ENCODE measurements at places on chromosomes 6 and 20.

- H3K4me3 ChIP-seq = no peak overlapping the region
- peaks cover 36% of the 10 kb centered on the region for H3K4me1 ChIP-seq
- H3K36me3 ChIP-seq = no peaks in the 10 kb centered on the region
- no peaks in the 10 kb centered on the region for H3K27me3 ChIP-seq
These were observed 27.5 kb upstream of the MARCKS start for GRCh38 chr6:113829696-113830045.

- H3K27ac ChIP-seq = no peak overlapping the region
- DNase-seq = no peak
- H3K27me3 ChIP-seq = peaks cover 1% of the 10 kb centered on the region
- peaks cover 17% of the 10 kb centered on the region for H3K4me1 ChIP-seq
- H3K36me3 ChIP-seq = peaks cover 9% of the 10 kb centered on the region
These were observed 8.0 kb downstream of the FAM217B start for GRCh38 chr20:59948212-59948611.

DNA sequence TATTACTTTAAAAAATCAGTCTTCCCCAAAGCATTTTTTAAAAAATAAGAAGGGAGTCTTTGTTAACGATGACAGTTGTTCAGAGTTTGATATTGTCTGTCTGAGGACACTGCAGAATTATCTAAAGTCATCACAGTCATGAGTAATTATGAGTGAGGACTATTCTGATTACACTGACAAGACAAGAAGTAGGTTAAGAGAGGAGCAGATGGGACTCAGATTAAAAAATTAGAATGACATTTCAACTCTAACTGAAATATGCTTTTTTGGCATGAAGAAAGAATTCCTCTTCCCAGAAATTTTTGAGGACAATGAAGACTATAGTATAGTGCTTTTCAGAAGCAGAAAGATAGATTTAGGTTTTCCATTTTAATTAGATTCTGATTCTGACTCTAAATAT, 456.5 kb downstream of the EPHA7 start:
- no peaks in the 10 kb centered on the region for H3K27me3 ChIP-seq
- no peaks in the 10 kb centered on the region for H3K36me3 ChIP-seq
- no peak overlapping the region for H3K4me3 ChIP-seq
- H3K27ac ChIP-seq = no peak overlapping the region
- H3K4me1 ChIP-seq = no peaks in the 10 kb centered on the region

GRCh38 chr6:83893024-83893423, 33.5 kb downstream of the CYB5R4 start:
- no peaks in the 10 kb centered on the region for H3K4me1 ChIP-seq
- H3K27me3 ChIP-seq = no peaks in the 10 kb centered on the region
- H3K36me3 ChIP-seq = peaks cover 25% of the 10 kb centered on the region

- H3K27me3 ChIP-seq = peaks cover 9% of the 10 kb centered on the region
- no peak overlapping the region for H3K4me3 ChIP-seq
- peaks cover 11% of the 10 kb centered on the region for H3K4me1 ChIP-seq
- DNase-seq = no peak
- no peaks in the 10 kb centered on the region for H3K36me3 ChIP-seq
These were observed 33.8 kb upstream of the AKAP12 start for GRCh38 chr6:151205721-151206600.

- DNase-seq = no peak
- no peak overlapping the region for H3K4me3 ChIP-seq
- H3K4me1 ChIP-seq = no peaks in the 10 kb centered on the region
- H3K36me3 ChIP-seq = no peaks in the 10 kb centered on the region
- H3K27ac ChIP-seq = no peak overlapping the region
These were observed 16.6 kb downstream of the SYNDIG1 start for GRCh38 chr20:24485981-24486380.

- no peak overlapping the region for H3K4me3 ChIP-seq
- DNase-seq = no peak
- no peaks in the 10 kb centered on the region for H3K36me3 ChIP-seq
- no peaks in the 10 kb centered on the region for H3K4me1 ChIP-seq
These were observed 954.0 kb upstream of the MAN1A1 start for GRCh38 chr6:120303527-120303926.

- H3K36me3 ChIP-seq = peaks cover 9% of the 10 kb centered on the region
- H3K4me3 ChIP-seq = peak overlapping the region; percentile 16
- peaks cover 3% of the 10 kb centered on the region for H3K27me3 ChIP-seq
These were observed 11.3 kb downstream of the DIDO1 start for GRCh38 chr20:62914970-62915457.

DNA sequence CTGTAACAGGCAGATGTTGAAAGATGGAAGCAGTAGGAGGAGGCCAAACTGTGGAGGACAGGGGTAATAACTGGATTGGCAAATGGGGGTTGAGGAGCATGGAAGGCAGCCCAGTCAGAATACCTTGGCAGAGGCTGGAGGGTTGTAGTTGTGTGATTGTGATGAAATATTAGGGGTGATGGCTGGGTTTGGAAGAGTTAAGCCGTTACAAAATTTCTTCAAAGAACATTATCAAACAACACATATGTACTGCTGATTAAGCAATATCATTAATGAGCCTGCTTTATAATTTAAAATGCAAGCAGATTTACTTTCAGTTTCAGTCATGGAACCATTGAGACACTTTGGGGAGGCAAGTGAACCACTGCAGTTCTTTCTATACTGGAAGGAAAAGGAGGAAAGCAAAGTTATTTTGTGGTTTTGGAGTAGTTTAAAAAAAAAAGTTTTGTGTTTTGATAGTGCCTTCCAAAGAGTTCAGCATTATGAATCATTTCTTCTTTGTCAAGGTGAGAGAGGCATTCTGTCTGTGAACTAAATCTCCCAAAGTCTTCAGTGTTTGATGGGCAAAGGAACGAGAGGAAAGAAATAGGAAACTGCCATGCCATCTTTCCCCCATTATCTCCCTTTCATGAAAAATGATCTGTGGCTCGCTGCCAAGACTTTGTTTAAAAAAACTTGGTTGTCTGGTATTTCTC, 20.7 kb downstream of the FOXO3 start:
- DNase-seq = peak; percentile 68
- H3K36me3 ChIP-seq = peaks cover 12% of the 10 kb centered on the region
- H3K4me1 ChIP-seq = peaks cover 93% of the 10 kb centered on the region
- no peaks in the 10 kb centered on the region for H3K27me3 ChIP-seq
- H3K4me3 ChIP-seq = peak overlapping the region; percentile 85

DNA sequence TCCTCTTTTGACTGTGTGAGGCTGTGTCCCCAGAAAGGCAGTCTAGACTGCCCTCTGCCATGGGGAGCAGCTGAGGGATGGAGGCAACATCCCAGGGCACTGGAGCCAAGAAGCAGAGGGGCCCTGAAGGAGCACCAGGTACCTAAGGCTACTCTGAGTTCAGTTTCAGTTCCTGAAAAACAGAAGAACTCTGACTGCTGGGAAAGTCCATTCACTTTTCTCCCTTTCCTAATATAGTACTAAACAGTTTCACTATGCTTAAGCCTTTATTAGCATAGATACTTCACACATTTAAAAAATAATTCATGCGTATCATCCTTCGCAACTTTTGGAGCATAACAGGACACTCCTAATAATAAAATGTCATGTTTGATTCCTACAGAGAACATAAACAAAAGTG, 130.0 kb downstream of the FOXC1 start:
- no peaks in the 10 kb centered on the region for H3K36me3 ChIP-seq
- H3K27me3 ChIP-seq = peaks cover 4% of the 10 kb centered on the region
- no peak overlapping the region for H3K4me3 ChIP-seq

- peaks cover 34% of the 10 kb centered on the region for H3K4me1 ChIP-seq
- peaks cover 18% of the 10 kb centered on the region for H3K36me3 ChIP-seq
- H3K4me3 ChIP-seq = no peak overlapping the region
- no peak for DNase-seq
These were observed 122.1 kb upstream of the TRAF3IP2 start for GRCh38 chr6:111727802-111728201.

DNA sequence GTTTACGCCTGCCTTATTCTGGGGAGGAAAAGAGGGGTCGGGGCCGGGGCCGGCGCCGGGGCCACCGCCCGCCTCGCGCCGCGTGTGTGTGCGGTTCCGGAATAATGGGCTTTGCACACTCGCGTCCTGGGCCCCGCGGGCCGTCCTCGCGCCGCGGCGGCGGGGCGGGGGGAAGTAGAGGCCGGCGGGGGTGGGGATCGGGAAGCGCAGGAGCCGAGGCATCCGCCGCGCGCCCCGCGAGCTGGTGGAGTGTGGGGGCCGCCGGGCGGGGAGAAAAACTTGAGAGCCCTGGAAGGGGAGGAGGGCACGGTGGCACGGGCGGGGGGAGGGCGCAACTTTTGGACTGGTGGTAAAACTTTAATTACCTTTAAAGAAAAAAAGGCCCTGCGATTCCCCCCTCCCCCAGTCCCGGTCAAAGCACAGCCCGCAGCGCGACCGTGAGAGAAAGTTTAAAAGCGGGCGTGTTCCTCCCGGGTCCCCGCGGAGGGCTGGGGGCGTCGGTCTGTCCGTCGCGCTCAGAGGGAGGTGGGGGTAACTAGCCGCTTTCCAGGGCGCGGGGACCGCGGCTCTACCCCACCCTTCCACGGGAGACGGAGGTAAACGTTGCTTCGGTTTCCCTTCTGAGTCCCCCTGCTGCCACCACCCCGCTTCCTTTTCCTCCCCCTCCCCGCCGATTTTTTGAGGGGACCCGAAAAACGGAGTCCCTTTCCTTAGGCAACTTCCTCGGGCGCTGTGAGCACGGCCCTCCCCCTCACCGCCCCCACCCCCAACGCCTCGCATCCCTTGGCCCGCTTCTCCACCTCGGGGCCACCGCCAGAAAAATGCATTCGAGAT, 1.9 kb downstream of the L3MBTL3 start:
- H3K4me1 ChIP-seq = peaks cover 8% of the 10 kb centered on the region
- peaks cover 5% of the 10 kb centered on the region for H3K36me3 ChIP-seq
- peak overlapping the region; percentile 95 for H3K4me3 ChIP-seq
- H3K27ac ChIP-seq = peak overlapping the region; percentile 85
- peaks cover 3% of the 10 kb centered on the region for H3K27me3 ChIP-seq

GRCh38 chr6:88298066-88298845, 132.1 kb upstream of the CNR1 start:
- DNase-seq = no peak
- H3K27me3 ChIP-seq = no peaks in the 10 kb centered on the region
- H3K27ac ChIP-seq = no peak overlapping the region
- H3K4me3 ChIP-seq = no peak overlapping the region

GRCh38 chr6:170280689-170281045, 10.2 kb downstream of the DLL1 start:
- H3K36me3 ChIP-seq = no peaks in the 10 kb centered on the region
- H3K27ac ChIP-seq = no peak overlapping the region
- no peaks in the 10 kb centered on the region for H3K4me1 ChIP-seq
- no peak for DNase-seq
- peak overlapping the region; percentile 83 for H3K4me3 ChIP-seq
